ENCODE measurements at places on chromosomes 13 and 19.

- no peak overlapping the region for H3K27ac ChIP-seq
- no peaks in the 10 kb centered on the region for H3K4me1 ChIP-seq
- no peak for DNase-seq
- H3K27me3 ChIP-seq, result no peaks in the 10 kb centered on the region
These were observed 305.1 kb downstream of the KCNRG start for GRCh38 chr13:50320271-50320862.

DNA sequence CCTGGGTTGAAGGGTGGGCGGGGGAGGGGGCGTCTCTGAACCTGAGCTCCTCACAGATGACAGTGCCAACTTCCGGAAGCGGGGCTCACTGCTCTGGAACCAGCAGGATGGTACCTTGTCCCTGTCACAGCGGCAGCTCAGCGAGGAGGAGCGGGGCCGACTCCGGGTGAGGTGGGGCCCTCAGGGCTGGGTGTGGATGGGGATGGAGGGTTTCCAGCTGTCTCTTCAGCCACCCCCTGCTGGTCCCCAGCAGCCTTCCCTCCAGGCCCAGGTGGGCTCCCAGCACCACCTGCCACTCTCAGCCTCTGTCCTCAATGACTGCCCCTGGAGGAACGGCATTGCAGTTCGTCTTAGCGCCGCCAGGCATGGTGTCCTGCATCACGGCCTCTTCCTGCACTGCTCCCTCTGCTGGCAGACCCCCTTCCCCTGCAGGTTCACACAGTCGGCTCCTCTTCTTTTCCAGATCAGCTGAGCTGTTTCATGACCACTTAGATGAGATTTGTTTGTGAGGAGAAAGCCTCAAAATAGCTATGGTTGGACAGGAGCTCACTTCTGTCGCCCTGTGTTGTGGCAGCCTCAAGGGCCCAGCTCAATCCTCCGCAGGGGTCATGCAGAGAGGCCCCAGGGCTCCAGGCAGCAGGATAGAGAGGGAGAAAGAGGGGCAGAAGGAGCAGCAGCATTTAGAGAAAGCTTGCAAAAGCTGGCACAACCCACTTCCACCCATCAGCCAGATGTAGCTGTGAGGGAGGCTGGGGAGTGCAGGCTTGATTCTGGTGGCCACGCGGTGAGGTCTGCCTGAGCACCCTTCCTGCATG, 2.5 kb upstream of the GARIN5A start:
- H3K4me3 ChIP-seq, result no peak overlapping the region
- no peak overlapping the region for H3K27ac ChIP-seq
- H3K27me3 ChIP-seq, result no peaks in the 10 kb centered on the region
- peaks cover 3% of the 10 kb centered on the region for H3K4me1 ChIP-seq
- no peaks in the 10 kb centered on the region for H3K36me3 ChIP-seq
- DNase-seq, result no peak

DNA sequence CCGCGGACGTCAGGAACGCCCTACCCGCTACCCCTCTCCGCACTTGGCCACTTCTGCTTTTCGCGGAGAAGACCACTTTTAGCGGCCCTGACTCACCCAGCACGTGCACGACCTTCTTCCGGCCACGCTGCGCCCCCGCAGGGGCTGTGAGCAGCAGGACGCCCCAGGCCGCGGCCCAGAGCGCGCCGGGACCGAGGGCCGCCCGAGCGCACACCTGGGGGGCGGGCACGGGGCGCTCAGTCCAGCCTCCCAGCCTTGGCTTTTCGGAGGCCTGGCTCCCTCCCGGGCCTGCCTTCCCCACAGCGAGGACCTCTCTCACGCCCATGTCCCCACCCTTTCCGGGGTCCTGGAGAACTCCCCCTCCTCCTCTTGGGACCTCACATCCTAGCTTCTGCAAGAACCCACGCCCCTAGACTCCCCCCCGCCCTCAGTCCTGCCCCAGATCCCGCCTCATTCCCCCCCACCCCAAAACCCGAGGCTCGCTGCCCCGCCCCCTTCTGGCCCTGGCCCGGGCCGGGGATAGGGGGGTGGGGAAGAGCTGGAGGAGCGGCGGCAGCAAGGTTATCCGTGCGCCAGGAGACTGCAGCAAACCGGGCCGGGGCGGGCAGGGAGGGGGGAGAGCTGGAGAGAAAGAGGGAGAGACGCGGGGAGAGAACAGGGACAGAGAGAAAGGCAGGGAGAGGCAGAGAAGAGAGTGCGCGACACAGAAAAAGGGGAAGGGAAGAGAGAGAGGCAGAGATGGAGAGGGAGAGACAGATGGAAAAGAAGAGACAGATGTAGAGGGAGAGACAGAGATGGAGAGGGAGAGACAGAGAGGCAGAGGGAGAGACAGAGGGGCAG, 11.5 kb downstream of the TM6SF2 start:
- DNase-seq, result no peak
- no peaks in the 10 kb centered on the region for H3K4me1 ChIP-seq
- peak overlapping the region; percentile 50 for H3K4me3 ChIP-seq
- no peak overlapping the region for H3K27ac ChIP-seq
- peaks cover 3% of the 10 kb centered on the region for H3K27me3 ChIP-seq

GRCh38 chr19:31940396-31940795, 405.0 kb upstream of the ZNF507 start:
- H3K4me1 ChIP-seq, result no peaks in the 10 kb centered on the region
- no peak overlapping the region for H3K27ac ChIP-seq
- H3K27me3 ChIP-seq, result no peaks in the 10 kb centered on the region
- H3K4me3 ChIP-seq, result no peak overlapping the region
- no peaks in the 10 kb centered on the region for H3K36me3 ChIP-seq

DNA sequence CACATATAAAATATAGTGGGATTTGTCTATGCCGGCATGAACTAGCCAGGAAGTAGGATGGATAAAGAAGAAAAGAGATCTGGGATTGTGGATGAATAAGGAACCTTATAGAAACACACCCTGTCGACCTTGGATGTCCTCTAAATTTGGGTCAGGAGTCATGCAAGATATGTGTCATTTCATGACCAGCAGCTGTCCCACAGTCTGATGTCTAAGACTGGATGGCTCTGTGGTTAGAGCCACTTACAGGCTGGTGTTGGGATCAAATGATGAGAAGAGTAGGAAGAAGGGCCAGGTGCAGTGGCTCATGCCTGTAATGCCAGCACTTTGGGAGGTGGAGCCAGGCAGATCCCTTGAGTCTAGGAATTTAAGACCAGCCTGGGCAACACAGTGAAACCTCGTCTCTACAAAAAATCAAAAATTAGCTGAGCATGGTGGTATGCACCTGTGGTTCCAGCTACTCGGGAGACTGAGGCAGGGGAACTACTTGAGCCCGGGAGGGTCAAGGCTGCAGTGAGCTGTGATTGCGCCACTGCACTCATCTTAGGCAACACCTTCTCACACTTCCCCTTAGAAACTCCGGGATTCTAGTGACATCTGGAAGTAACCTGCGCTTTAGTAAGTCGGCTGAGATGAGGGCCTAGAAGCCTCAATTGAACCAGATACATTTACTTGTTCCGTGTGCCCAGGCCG, 30.8 kb downstream of the TMED1 start:
- H3K4me1 ChIP-seq, result no peaks in the 10 kb centered on the region
- H3K27me3 ChIP-seq, result no peaks in the 10 kb centered on the region
- no peaks in the 10 kb centered on the region for H3K36me3 ChIP-seq
- no peak overlapping the region for H3K4me3 ChIP-seq
- DNase-seq, result no peak
